ENCODE measurements at places on chromosomes 6 and 20.

- no peak overlapping the region for H3K4me3 ChIP-seq
- H3K27ac ChIP-seq: no peak overlapping the region
- no peaks in the 10 kb centered on the region for H3K27me3 ChIP-seq
- no peaks in the 10 kb centered on the region for H3K4me1 ChIP-seq
- DNase-seq: no peak
- H3K36me3 ChIP-seq: no peaks in the 10 kb centered on the region
Observed at GRCh38 chr6:44302856-44303255, 10.3 kb downstream of the AARS2 start.

DNA sequence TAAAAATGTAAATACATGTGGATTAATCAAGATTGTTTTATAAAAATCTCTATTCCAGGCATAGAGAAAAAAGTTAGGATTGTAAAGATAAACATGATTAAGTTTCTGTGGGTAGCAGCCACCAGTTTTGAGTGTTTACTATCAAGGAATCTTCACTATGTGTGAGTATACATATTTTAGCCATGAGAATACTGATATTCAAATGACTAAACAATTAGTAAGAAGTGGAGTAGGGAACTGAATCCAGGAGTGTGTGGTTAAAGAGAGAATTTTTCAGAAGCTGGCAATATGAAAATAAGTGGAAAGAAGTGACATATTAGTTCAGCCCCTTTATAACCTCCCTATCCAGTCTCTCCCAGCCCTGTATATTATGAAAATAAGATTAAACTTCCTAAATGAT lies 10.3 kb downstream of the ELOVL2 start:
- no peaks in the 10 kb centered on the region for H3K4me1 ChIP-seq
- H3K36me3 ChIP-seq: no peaks in the 10 kb centered on the region
- no peak overlapping the region for H3K27ac ChIP-seq
- H3K4me3 ChIP-seq: no peak overlapping the region

GRCh38 chr6:68158256-68158655 lies 476.8 kb upstream of the ADGRB3 start:
- no peak for DNase-seq
- no peak overlapping the region for H3K4me3 ChIP-seq
- H3K4me1 ChIP-seq: no peaks in the 10 kb centered on the region
- H3K36me3 ChIP-seq: no peaks in the 10 kb centered on the region
- H3K27me3 ChIP-seq: no peaks in the 10 kb centered on the region

- no peaks in the 10 kb centered on the region for H3K4me1 ChIP-seq
- no peak overlapping the region for H3K4me3 ChIP-seq
- no peak overlapping the region for H3K27ac ChIP-seq
- no peaks in the 10 kb centered on the region for H3K27me3 ChIP-seq
- no peaks in the 10 kb centered on the region for H3K36me3 ChIP-seq
Observed at GRCh38 chr6:134979142-134979541, 29.2 kb upstream of the ALDH8A1 start.

- no peak overlapping the region for H3K27ac ChIP-seq
- no peaks in the 10 kb centered on the region for H3K4me1 ChIP-seq
- no peak for DNase-seq
- H3K36me3 ChIP-seq: no peaks in the 10 kb centered on the region
- no peak overlapping the region for H3K4me3 ChIP-seq
Observed at GRCh38 chr6:151535476-151536187, 41.8 kb downstream of the CCDC170 start.

GRCh38 chr6:168275168-168275567 lies 44.4 kb downstream of the DACT2 start:
- no peak overlapping the region for H3K4me3 ChIP-seq
- DNase-seq: no peak
- peaks cover 21% of the 10 kb centered on the region for H3K27me3 ChIP-seq
- no peak overlapping the region for H3K27ac ChIP-seq

- no peaks in the 10 kb centered on the region for H3K36me3 ChIP-seq
- H3K27me3 ChIP-seq: no peaks in the 10 kb centered on the region
- H3K4me1 ChIP-seq: no peaks in the 10 kb centered on the region
- H3K4me3 ChIP-seq: no peak overlapping the region
- no peak for DNase-seq
Observed at GRCh38 chr6:47759364-47759763, 22.5 kb upstream of the OPN5 start.

DNA sequence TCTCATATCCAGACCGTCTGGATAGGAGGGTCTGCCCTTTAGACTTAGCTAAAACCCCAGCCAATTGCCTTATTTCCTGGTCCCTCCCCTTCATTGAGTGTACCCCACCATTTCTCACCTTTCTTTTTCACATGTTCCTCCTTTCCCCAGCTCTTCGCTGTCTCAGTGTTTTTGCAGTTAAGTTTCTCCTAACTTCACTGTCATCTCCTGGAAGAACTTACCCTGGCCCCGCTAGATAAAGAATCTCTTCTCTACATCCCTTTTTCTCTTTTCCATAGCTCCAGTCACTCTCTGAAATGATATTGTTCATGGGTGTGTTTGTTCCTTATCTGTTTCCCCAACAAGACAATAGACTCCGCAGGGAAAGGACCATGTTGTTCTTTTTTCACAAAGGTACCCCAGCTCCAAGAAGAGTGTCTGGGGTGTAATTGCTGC lies 208.8 kb downstream of the TSHZ2 start:
- no peak for DNase-seq
- H3K4me3 ChIP-seq: no peak overlapping the region
- no peak overlapping the region for H3K27ac ChIP-seq
- H3K27me3 ChIP-seq: no peaks in the 10 kb centered on the region
